ENCODE measurements at places on chromosomes 7 and 10.

- DNase-seq: peak; percentile 80
These were observed 43.2 kb downstream of the HTRA1 start for GRCh38 chr10:122504610-122504950.

- no peak for DNase-seq
These were observed 10.8 kb downstream of the PDE1C start for GRCh38 chr7:32059289-32060011.

GRCh38 chr10:71812016-71812912 lies 38.8 kb downstream of the PSAP start:
- DNase-seq: no peak

DNA sequence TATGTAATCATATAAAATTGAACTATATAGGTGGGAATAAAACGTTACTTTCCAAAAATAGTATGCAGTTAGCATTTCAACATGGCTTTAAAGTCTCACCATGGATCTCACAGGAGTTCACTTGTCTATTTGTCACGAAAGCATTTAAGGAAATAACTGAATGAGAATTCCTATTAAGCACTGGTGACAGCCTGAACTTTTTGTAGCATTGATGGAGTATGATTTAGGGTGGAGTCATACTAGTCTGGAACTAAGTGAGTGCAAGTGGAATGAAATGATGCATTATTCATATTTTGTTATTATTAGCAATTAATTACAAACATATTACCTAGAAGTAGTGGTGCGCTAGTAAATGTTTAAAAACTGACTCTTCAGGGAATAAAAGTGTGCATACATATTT lies 26.0 kb upstream of the HIBADH start:
- no peak for DNase-seq

DNA sequence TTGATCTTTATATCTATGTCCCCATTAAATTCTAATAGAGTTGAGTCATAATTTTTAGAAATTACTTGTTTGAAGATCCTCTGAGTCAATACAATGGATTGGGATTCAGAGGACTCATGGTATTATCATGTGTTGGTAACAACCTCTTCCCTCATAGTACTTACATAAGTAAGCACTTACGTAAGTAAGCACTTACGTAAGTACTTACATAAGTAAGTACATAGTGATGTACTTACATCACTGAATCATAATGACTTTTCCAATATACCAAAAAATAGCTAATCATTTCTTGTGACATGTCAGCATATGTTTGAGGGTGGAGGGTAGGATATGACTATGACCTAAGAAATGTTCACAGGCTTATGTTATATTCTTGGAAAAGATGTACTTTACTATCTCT lies 740.5 kb downstream of the SORCS1 start:
- peak; percentile 69 for DNase-seq

- no peak for DNase-seq
These were observed 466.9 kb downstream of the KIF20B start for GRCh38 chr10:90168244-90168643.

- DNase-seq: no peak
These were observed 93.5 kb downstream of the AUTS2 start for GRCh38 chr7:69691734-69692133.

- DNase-seq: no peak
These were observed 16.9 kb downstream of the VENTX start for GRCh38 chr10:133254421-133255120.

DNA sequence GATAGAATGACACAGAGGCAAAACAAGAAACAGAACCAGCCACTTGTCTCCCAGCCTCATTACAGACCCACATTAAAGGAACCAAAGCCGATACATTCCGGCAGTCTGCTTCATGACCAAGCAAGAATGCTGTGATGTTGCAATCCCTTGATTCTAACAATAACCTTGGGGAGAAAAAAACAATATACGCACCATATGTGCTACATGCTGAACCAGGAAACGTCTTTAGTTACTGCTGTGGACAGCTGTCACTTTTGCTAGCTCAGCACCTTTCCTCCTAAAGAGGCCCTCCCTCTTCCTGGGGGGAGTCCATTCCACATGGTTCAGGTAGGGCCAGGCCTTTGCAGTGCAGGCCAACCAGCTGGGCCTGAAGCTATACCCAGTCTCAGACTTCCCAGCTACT lies 79.1 kb downstream of the PRTFDC1 start:
- DNase-seq: peak; percentile 69

- peak; percentile 54 for DNase-seq
These were observed 31.7 kb downstream of the TECTB start for GRCh38 chr10:112314822-112315474.

DNA sequence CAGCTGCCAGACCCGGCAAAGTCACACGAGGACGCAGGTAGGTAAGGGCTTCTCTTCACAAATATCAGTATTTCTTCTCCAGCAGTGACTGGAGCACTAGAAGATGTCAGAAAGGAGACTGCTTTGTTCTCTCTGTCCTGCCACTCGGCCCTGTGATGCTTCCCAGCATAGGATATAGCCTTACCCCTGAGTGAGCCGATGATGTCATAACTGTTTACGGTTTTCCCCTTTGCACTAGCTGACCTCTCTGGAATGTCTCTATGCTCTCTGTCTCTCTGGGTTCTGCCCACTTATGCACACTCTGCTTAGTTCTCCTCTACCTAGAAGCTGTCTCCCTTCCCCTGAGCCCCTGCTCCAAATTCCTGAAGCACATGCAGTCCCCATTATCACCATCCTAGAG lies 167.5 kb upstream of the PODXL start:
- no peak for DNase-seq

DNA sequence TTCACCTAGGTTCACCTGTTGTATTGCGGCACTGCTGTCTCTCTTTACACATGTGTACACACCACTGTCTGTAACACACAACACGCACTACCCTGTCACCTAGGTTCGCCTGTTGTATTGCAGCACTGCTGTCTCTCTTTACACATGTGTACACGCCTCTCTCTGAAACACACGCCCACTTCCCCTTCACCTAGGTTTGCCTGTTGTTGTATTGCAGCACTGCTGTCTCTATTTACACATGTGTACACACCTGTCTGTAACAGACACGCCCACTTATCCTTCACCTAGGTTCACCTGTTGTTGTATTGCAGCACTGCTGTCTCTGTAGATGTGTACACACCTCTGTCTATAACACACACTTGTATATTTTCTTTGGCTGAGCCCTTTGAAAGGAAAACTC lies 51.5 kb downstream of the WDR37 start:
- DNase-seq: no peak

- DNase-seq: no peak
These were observed 133.4 kb downstream of the MAD1L1 start for GRCh38 chr7:2099048-2099957.

DNA sequence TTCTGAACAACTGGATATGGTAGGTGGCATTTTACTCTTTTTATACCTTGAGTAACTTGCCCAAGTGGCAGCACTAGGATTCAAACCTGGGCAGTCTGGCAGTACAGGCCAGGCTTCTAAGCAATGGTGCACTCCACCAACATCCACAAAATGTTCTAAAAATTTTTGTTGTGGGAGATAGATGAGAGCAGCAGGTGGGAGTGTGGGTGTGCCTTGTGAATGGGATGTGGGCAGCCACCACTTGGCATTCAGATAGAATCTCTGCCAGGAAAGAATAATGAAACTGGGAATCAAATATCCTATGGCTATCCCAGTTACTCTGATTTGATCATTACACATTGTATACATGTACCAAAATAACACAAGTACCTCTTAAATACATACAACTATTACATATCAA lies 810.7 kb downstream of the MAGI2 start:
- no peak for DNase-seq

GRCh38 chr10:96587264-96588059 lies 650 bp upstream of the TM9SF3 start:
- DNase-seq: peak; percentile 69

Data from amniotic stem cell (primary cell).